ENCODE measurements at places on chromosomes 2 and 18. TPM values are rescaled to one million over a fixed set of nuclear protein-coding genes. Genes with fewer than 3 reads are reported as not detected.

ZNF513 gene
- 11.8 TPM for total RNA-seq

RUFY4 gene
- not detected for total RNA-seq

CD226 gene
- 1.5 TPM for total RNA-seq

SCN2A gene
- 0.36 TPM for total RNA-seq

DYTN gene
- total RNA-seq, result not detected

CD207 gene
- total RNA-seq, result not detected

TEKT4 gene
- not detected for total RNA-seq

DHRS9 gene
- not detected for total RNA-seq

REEP1 gene
- total RNA-seq, result not detected

Data from hair follicle dermal papilla cell (primary cell).